ENCODE measurements at places on chromosomes 3 and 15.

GRCh38 chr15:35243758-35244157, 158.7 kb upstream of the NANOGP8 start:
- no peak for DNase-seq

DNA sequence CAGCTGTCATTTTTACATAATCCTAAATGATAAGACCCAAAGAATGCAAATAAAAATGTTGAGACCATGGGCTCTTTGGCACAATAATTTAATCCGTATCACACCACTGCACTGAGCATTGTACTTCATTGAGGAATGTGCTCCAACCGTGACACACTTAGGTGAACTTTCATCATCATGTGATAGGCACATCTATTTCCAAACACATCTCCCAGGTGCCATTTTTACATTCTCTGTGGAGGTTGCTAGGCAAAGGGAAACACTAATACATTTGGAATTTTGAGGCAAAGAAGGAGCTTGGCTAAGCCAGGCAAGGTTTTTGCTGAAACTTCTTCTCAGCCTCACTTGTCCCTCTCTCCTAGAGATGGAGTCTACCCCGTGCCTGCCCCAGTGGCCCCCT, 68.7 kb downstream of the LRTM1 start:
- no peak for DNase-seq

GRCh38 chr3:71083726-71084131, 499.8 kb downstream of the FOXP1 start:
- no peak for DNase-seq

DNA sequence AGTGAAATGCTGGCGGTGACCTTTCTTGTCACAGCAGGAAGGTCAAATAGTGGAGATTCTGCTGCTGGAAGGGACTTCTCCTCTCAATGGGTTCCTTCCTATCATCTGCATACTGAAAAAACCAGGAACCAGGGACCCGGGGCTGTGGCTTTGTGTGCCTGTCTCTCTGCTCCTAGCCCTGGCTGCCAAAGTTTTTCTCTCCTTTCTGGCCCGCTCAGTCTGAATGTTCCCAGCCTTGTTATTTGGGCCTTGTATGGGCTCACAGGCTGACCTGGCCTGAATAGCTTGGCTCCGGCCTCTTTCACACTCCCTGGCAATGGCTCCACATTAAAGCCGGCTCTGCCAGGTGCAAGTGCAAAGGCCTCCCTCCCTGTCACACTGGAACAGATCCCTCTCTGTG, 94.7 kb downstream of the LRIG1 start:
- no peak for DNase-seq
